Stimulated activated CD4-positive, alpha-beta T cell treated with anti-CD3 and anti-CD28 coated beads, Interleukin-1b, Interleukin-23, amount 100 ng/mL, for 4 hours (primary cell): ENCODE measurements at places on chromosomes 7 and 10.
A peak's percentile ranks its signal among the peaks of the same experiment; 100 is the strongest.

DNA sequence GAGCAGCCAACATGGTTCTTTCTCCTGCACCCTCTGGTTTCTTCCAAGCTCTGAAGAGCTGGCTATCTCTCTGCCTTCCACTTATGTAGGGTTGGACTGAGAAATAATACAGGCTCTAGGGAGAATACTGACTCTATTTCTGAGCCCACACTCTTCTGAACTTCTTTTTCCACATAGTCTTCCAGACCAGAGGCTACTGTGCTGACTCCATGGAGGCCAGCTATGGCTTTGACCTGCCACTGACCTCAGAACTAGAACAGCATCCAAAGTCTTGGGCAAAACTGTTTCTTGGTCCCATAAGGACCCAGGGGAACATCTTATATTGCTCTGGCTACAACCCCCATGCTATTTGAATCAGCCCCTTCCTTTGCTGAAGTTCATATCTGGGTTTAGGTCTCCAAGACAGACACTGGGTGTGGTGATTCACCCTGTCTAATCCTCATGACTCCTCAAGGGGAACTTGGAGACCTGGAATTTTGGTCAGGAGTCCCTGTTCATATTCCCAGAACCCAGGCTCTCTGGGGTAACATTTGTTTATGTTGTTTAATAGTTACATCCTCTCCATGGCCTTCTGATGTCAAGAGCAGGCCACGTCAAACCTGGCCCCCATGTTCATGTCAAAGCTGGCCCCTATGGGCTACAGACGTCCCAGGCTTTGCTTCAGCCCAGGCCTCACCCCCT, 12.1 kb upstream of the PLAU start:
- no peak for DNase-seq

DNA sequence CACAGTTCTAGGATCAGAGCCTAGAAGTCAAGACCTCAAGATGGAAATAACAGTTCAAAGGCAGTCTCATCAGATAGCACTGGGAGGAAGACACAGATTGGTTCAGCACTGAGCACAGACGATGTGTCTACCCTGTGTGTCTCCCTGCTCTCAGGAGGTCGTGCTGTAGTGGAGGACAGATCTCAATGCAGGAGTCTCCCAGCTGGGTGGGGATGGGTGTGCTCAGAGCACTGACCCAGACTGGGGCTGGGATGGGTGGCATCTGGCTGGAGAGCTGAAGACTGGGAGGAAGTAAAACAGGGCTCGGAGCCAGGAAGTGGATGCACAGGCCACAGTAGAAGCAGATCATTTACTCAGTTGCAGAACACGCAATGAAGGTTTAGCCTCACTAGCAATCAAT, 69.5 kb upstream of the GDF10 start:
- DNase-seq: no peak

DNA sequence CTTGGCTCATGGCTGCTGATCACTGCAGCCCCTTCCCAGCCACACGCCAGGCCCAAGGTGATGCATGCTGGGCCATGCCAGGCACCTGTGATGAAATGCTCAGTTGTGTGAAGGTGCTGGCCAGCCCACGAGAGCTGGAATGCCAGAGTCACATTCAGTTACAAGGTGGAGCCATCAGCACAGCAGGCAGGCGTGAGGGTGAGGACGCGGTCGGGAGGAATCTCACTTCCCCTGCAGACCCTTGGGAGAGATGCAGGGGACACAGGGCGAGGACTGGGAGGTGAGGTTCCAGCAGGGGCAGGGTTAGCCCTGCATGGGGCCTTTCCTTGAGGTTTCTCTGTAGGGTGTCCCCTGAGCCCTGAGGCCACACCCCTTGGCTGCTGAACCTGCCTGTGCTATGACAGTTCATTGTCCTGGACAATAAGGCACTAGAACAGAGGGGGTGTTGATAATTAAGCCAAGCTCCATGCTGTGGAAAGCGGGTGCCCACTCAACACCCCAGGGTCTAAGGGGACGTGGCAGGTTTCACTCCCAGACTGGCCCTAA, 82.4 kb downstream of the ADARB2 start:
- no peak for DNase-seq

- no peak for DNase-seq
These were observed 450.1 kb upstream of the MKI67 start for GRCh38 chr10:128576336-128576735.

GRCh38 chr10:6203331-6204062, 765 bp downstream of the PFKFB3 start:
- DNase-seq: peak; percentile 53

DNA sequence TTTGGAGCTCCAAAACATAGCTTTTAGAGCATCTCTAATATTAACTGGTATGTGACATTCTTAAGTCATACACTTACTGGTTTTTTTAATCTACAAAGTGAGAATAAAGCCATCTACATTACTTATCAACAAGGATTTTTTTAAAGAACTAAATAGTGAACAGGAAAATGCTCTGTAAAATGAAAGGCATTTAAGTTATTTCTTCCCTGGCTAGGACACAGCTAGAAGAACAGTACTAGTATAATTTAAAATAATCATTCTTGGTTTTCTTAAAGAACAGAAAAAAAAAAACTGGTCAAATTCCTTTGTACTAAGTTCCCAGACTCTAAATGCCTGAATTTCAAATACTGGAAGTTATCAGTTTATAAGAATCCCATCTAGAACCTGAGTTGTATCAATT, 139.5 kb downstream of the SRPK2 start:
- DNase-seq: no peak

- DNase-seq: no peak
These were observed 720.2 kb upstream of the FZD8 start for GRCh38 chr10:36362257-36362656.

GRCh38 chr10:100163704-100164621, 21.9 kb downstream of the ERLIN1 start:
- DNase-seq: no peak

GRCh38 chr7:70098905-70099672, 500.8 kb downstream of the AUTS2 start:
- DNase-seq: no peak

DNA sequence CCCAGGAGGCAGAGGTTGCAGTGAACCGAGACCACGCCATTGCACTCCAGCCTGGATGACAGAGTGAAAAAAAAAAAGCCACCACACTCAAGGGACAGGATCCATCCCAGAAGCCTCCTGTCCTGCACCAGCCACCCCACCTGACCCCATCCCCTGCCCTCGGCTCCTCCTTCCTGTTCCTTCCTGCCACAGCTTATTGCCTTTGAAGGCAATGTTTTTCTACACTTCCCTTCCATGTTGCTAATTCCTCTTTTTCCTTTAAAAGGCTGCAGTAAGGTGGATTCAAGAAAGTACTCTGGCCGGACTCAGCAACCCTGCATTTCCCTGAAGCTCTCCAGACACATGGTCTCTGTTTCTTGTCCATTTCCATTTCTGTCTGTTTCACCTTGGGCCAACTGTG, 80.9 kb downstream of the FAM171A1 start:
- DNase-seq: no peak

DNA sequence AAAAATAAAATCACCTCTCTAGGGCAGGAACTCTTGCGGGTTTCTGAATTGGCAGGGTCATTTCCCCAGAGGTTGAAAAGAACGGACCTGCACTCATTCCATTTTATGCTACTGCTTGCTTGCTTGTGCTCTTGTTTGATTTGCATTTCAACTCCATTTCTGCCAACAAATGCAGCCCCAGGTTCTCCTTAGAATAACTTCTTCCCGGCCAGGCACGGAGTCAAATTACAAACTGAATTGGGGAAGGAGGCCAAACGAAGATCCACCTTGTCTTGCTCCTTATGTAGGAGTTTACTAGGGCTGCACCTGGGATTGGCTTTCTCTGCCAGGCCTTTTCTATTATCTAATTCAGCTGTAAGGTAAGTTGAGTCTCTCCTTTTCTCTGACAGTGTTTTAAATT, 79.6 kb downstream of the HGF start:
- DNase-seq: no peak

DNA sequence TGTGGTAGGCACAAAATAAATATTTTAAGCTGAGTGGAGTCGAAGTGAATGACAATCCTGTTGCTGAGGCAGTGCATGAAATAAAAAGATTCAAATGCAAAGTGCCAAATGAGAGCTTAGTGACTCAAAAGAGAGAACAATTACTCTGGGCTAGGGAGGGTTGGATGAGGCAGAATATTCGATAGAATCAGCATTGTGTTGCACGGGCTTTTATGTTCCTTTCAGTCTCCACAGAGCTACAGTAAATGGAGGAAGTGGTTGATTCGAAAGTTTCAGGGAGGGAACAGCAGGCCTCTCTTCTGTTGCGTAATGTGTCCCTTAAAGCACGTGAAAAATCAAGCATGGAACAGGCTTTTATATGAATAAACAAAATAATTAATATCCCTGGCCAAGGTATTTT, 599.3 kb upstream of the CELF2 start:
- no peak for DNase-seq

DNA sequence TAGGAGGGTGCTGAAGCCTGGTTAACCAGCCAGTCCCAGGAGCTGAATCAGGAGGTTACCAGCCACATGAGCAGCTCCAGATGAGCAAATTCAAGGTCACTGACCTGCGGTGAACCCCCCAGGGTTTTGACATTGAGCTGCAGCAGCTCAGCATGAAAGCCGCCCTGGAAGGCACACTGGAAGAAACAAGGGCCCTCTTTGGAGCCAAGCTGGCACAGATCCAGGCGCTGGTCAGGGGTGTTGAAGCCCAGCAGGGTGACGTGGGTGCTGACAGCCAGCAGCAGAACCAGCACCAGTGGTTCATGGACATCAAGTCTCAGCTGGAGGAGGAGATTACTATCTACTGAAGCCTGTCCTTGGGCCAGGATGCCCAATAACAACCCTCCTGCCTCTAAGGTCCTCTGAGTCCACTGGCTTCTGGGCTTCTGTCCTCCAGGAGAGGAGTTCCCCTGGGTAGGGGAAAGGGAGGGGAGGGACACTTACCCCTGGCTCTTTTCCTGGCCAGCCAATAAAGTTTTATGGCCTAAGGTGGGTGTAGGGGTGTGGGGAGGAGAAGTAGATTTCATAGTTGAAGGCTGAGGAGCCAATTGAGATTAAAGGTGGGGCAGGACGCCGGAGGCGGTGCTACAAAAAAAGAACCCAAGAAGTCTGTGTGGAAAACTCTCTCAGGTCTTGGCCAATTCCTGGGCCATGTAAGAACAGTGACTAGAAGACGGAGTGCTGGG, 29.4 kb upstream of the ATOH7 start:
- DNase-seq: no peak

DNA sequence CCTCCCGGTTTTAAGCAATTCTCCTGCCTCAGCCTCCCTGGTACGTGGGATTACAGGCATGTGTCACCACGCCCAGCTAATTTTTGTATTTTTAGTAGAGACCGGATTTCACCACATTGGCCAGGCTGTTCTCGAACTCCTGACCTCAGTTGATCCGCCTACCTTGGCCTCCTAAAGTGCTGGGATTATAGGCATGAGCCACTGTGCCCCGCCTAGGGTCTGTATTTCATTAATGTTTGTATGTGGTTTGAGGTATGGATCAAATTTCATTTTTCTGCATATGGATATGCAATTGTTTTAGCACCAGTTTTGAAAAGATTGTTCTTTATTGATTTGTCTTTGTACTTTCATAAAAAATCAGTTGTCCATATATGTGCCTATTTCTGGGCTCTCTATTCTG, 26.0 kb downstream of the CYP26A1 start:
- DNase-seq: no peak

DNA sequence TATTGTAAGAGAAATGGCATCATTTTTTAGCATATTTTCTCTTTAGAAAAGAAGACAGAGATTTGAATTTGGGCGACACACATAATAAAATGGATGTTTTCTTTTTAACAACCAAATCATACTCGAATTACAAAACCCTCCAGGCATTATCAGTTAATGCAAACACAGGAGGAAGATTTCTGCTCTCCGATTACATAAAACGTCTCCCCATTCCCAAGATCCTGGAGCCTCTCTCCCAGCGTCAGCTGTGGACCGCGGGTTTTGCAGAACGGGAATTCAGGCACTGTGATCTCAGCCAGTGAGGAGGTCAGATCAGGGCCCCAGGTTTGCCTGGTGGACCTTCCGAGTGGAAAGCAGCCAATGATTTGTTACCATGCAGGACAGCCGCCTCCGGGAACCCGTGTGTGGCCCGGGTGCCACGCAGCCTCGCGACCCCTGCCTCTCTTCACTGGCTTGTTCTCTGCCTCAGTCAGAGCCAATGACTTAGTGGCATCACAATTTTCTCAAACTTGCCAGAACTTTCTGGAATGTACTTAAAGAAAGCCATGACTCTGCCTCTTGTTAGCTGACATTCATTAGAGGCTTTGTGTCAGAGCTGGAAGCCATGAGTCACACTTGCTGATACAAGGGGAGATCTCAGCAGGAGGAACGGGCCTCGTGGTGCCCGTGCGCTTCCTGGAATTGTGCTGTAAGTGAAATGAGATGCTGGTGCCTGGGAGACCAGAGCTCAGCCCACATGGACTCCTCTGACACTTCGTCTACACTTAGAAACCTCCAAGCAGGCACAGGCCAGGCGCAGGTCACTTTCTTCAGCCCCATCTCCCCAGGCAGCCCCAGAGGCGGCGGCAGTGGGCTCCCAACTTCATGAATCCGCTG, 246.1 kb downstream of the KLF6 start:
- DNase-seq: no peak

GRCh38 chr7:43758029-43758821, at the start of gene BLVRA:
Gene BLVRA, plus strand, starts transcription at chr7:43758680. Its CDS starts 12,479 bp downstream, at chr7:43771159.
- DNase-seq: peak; percentile 45

DNA sequence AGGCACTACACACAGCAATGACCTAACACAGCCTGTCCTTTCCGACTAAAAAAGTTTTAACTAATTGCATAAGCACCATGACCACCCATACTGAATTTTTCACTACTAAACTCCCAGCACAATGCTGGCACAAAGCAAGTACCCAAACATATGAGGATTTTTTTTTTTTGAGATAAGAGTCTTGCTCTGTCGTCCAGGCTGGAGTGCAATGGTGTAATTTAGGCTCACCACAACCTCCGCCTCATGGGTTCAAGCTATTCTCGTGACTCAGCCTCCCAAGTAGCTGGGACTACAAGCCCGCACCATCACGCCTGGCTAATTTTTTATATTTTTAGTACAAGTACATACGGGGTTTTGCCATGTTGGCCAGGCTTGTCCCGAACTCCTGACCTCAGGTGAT, 5.1 kb downstream of the UBE2H start:
- no peak for DNase-seq

GRCh38 chr7:128281605-128282380, 40.7 kb downstream of the LEP start:
- DNase-seq: no peak

DNA sequence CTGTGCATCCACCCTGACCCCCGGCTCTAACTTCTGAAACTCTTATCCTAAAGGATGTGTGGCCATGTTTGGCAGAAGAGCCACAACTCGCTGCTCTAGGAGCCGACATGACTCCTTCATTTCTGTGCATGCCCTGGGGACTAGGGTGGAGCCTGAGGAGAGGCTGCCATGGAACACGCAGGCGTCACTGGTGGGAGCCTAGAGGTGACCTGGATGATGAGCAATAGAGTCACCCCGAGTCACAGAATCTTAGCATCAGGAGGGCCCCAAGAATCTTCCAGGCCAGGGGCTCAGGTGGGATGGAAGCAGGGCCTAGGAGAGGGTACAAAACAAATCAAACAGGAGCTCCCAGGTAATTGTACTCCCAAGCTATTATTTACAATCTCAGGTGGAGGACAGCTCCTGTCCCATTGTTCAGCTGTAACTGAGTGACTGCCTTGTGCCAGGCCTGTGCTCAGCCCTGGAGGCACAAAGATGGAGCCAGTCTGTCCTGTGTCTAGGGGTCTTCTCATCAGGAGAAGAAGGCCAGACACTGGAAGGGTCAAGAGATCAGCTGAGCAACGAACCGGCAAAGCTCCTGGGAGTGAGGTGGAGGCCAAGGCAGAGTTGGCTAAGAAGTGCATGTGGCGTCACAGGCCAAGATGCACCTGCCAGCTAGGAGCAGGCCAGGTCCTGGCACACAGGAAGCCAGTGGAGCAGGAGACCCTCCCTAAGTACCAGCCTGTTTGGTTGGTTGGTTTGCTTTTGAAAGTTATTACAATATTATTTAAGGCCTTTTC, 5.8 kb upstream of the ZNF22 start:
- no peak for DNase-seq
